ENCODE measurements at places on chromosomes 16 and 17. TPM values are rescaled to one million over a fixed set of nuclear protein-coding genes. Genes with fewer than 3 reads are reported as not detected.

The MT1M gene
- not detected for total RNA-seq

The TAC4 gene
- not detected for total RNA-seq

The TM4SF5 gene
- total RNA-seq, result not detected

The KRTAP2-2 gene
- not detected for total RNA-seq

The FBXO39 gene
- 0.43 TPM for total RNA-seq

The TOP2A gene
- 4.6 TPM for total RNA-seq

The LITAF gene
- total RNA-seq, result 584 TPM

The RAD51C gene
- total RNA-seq, result 18.9 TPM

The RAB26 gene
- 0.27 TPM for total RNA-seq

The PRSS8 gene
- total RNA-seq, result not detected

The TOX3 gene
- total RNA-seq, result not detected

The SLC47A1 gene
- 1.3 TPM for total RNA-seq
